ENCODE measurements at places on chromosomes 13 and 19. TPM values are rescaled to one million over a fixed set of nuclear protein-coding genes. Genes with fewer than 3 reads are reported as not detected.

BRSK1 gene
- 32.3 TPM for total RNA-seq

GDF15 gene
- total RNA-seq = 106 TPM

SSC5D gene
- total RNA-seq = 1.5 TPM

TGFBR3L gene
- total RNA-seq = 1.1 TPM

ZNF506 gene
- total RNA-seq = 11.8 TPM

ATXN8OS gene
- not detected for total RNA-seq

ZNF486 gene
- 15.3 TPM for total RNA-seq
